Hepatocyte (in vitro differentiated cells): ENCODE measurements at places on chromosomes 7 and 10. TPM values are rescaled to one million over a fixed set of nuclear protein-coding genes. Genes with fewer than 3 reads are reported as not detected.

OSBPL3 gene
- 18.0 and 19.1 TPM in 2 replicates for total RNA-seq

ZNF488 gene
- 1.2 and 2.0 TPM in 2 replicates for total RNA-seq

MMS19 gene
- 68.6 and 73.6 TPM in 2 replicates for total RNA-seq

EPHA1 gene
- total RNA-seq, result 34.2 and 39.4 TPM in 2 replicates

POMZP3 gene
- total RNA-seq, result 0.28 and 0.67 TPM in 2 replicates

CCL26 gene
- total RNA-seq, result 7.5 and 15.3 TPM in 2 replicates

RAB19 gene
- 2.6 and 4.2 TPM in 2 replicates for total RNA-seq

CALML5 gene
- not detected in 2 replicates for total RNA-seq

WNT8B gene
- total RNA-seq, result not detected in 2 replicates

CDK14 gene
- total RNA-seq, result 20.7 and 23.5 TPM in 2 replicates

TAS2R3 gene
- total RNA-seq, result 0.87 and 1.3 TPM in 2 replicates

TMEM273 gene
- 0.27 and 1.2 TPM in 2 replicates for total RNA-seq

APBB1IP gene
- total RNA-seq, result 1.1 and 1.6 TPM in 2 replicates

SPOCK2 gene
- total RNA-seq, result 3.0 and 3.2 TPM in 2 replicates

CC2D2B gene
- total RNA-seq, result 0.13 TPM in 1 of 2 replicates, not detected in the other

PRSS37 gene
- total RNA-seq, result not detected in 2 replicates

STAM gene
- 29.9 and 32.2 TPM in 2 replicates for total RNA-seq

DLX5 gene
- total RNA-seq, result 4.0 and 5.0 TPM in 2 replicates

TAS2R5 gene
- total RNA-seq, result 4.4 and 5.1 TPM in 2 replicates

COL1A2 gene
- 1,011 and 1,836 TPM in 2 replicates for total RNA-seq

RNF133 gene
- total RNA-seq, result 1.9 and 2.2 TPM in 2 replicates

SLC26A4 gene
- total RNA-seq, result 0.20 TPM in 1 of 2 replicates, not detected in the other

OR2A1 gene
- total RNA-seq, result 0.32 TPM in 1 of 2 replicates, not detected in the other

MUC12 gene
- 4.0 and 8.5 TPM in 2 replicates for total RNA-seq

DGKB gene
- 0.12 and 1.7 TPM in 2 replicates for total RNA-seq

BLVRA gene
- 17.9 and 21.0 TPM in 2 replicates for total RNA-seq

CPXM2 gene
- 4.9 and 5.3 TPM in 2 replicates for total RNA-seq

C10orf67 gene
- 0.10 TPM in 1 of 2 replicates, not detected in the other for total RNA-seq

NME8 gene
- not detected in 2 replicates for total RNA-seq

CUZD1 gene
- 0.16 TPM in 1 of 2 replicates, not detected in the other for total RNA-seq

SFRP4 gene
- 1.1 and 1.8 TPM in 2 replicates for total RNA-seq

GRM3 gene
- total RNA-seq, result 0.03 TPM in 1 of 2 replicates, not detected in the other

FAM237B gene
- not detected in 2 replicates for total RNA-seq

EVX1 gene
- 1.1 and 1.6 TPM in 2 replicates for total RNA-seq

OR2A12 gene
- total RNA-seq, result 0.24 and 1.0 TPM in 2 replicates

PNLIPRP2 gene
- total RNA-seq, result 21.1 and 23.4 TPM in 2 replicates

CLRN3 gene
- total RNA-seq, result 49.0 and 52.8 TPM in 2 replicates

ANKRD2 gene
- total RNA-seq, result not detected in 2 replicates

CDHR3 gene
- total RNA-seq, result 3.3 and 4.8 TPM in 2 replicates

TSPAN33 gene
- 9.6 and 10.4 TPM in 2 replicates for total RNA-seq

ADCY1 gene
- total RNA-seq, result 2.9 and 3.0 TPM in 2 replicates

MPP7 gene
- 8.4 and 9.1 TPM in 2 replicates for total RNA-seq

TMEM213 gene
- total RNA-seq, result 0.03 TPM in 1 of 2 replicates, not detected in the other

ZNF107 gene
- total RNA-seq, result 1.8 and 2.2 TPM in 2 replicates

HMX3 gene
- not detected in 2 replicates for total RNA-seq

CDHR1 gene
- total RNA-seq, result 0.03 and 0.24 TPM in 2 replicates

DMTF1 gene
- total RNA-seq, result 74.3 and 75.1 TPM in 2 replicates

SLC18A3 gene
- total RNA-seq, result 1.1 and 1.4 TPM in 2 replicates

AMZ1 gene
- not detected in 2 replicates for total RNA-seq

DOCK4 gene
- 22.8 and 22.9 TPM in 2 replicates for total RNA-seq

ZNF511 gene
- total RNA-seq, result 26.1 and 36.9 TPM in 2 replicates

MYL10 gene
- total RNA-seq, result 0.23 and 0.60 TPM in 2 replicates

HTR5A gene
- not detected in 2 replicates for total RNA-seq

HECW1 gene
- 2.6 and 7.6 TPM in 2 replicates for total RNA-seq

BTBD16 gene
- total RNA-seq, result 0.47 and 0.92 TPM in 2 replicates
